ENCODE measurements at places on chromosomes 16 and 17.

GRCh38 chr16:4081521-4082021 lies 34.7 kb downstream of the ADCY9 start:
- peak; percentile 4 for DNase-seq

DNA sequence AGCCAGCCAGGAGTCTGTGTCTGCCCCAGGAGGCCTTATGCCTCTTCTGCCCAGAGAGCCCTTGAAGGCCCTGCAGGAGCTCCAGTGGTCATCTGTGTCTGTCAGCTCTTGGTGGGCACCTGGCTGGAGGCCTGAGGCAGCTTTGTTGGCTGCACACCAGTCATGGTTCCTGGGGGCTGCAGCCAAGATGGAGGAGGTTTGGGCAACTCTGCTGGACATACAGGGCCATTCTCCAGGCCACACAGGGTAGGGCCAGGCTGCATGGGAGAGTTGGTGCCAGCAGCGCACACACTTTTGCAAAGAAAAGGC lies 29.4 kb downstream of the B9D1 start:
- no peak for DNase-seq

DNA sequence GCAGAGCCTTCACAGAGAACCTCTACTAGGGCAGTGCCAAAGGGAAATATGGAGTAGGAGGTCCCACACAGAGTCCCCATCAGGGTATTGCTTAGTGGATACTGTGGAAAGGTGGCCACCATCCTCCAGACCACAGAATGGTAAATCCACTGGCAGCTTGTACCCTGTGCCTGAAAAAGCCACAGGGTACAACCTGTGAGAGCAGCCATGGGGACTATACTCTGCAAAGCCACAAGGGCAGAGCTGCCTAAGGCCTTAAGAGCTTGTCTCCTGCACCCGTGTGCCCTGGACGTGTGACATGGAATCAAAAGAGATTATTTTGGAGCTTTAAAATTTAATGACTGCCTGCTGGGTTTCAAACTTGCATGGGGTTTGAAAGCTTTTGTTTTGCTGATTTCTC lies 118.0 kb upstream of the SEC14L1 start:
- DNase-seq, result no peak

- DNase-seq, result no peak
Measured at GRCh38 chr17:81934098-81934757, 2.9 kb downstream of the PYCR1 start.

DNA sequence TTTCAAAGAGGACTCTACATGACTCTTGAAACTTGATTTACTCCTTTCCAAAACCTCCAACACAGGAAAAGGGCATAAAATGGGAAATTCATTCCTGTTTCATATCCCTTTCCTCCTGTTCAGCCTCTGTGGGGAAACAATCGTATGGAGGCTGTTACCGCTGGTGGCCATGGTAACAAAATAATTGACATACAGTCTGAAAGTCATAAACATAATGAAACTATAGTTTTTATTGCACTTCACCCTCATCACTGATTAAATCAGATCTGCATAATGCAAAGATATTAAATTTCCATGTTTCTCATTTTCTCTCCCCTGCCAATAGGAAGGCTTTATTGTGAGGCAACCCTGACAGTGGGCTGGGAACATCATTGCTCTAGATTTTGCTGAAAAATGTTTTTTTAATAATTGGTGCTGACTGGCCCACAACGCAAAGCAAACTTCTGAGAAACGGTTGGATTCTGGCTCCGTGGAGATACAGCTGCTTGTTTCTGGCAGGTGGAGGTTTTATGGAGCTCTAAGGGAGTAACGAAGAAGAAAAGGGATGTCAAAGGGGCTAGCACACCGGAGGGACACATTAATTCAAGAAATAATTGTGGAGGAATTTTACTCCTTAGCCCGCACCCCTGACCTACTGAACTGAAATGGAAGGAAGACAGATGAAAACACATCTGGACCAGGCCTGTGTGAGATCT lies 154.2 kb upstream of the SHISA6 start:
- DNase-seq, result no peak

DNA sequence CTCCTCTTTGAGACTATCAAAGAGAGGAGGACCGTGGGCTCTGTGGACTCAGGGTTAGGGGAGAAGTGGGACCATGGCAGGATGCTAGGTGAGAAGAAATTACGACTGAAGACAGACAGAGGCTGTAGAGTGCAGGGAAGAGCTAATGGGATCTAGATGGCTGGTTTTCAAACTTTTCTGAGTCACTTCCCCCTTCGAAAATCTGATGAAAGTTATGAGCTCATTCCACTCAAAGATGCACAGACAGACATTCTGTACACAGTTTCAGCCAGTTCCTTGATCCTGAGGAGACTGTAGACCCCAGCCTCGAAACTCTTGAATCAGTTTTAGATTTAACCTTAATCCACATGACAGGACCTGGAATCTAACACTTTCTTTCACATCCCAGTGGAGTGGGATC lies 40.7 kb downstream of the RGS9 start:
- DNase-seq, result no peak

GRCh38 chr16:2210009-2210332 lies 692 bp downstream of the BRICD5 start:
- no peak for DNase-seq

DNA sequence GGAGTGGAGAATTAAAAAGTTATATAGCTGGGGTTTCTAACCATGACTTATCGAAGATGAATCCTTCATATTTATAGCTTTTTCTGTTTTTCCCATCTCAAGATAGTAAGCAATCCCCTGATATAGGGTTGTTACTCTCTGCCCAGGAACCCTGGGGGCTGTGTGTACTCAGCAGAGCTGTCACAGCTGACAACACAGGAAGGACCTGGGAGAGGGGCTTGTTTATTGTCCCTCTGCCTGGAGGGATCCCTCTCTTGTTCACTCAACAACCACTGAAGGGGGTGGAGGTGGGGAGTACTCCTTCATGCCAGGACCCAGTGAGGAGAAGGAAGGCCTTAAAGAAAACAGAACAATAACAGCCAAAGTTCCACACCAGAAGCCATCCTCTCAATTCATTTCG lies 19.8 kb downstream of the ASIC2 start:
- DNase-seq, result no peak

DNA sequence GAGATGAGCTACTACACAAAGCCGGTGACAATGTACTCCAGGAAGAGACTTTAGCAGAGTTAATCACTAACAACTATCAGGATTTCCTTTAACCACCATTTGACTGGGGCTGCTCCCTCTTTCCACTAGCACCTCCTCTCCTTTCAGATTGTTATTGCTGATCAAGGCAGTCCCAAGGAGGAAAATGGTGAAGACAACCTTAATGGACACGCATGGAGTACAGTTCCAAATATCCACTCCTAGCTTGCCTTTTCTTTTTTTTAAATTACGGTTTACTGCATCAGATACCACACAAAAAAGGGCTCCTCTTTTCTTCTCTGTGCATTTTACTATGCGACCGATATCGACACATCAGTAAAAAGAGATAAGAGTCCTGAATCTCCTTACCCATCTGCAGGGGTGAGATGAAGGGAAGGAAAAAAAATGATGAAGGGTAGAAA lies 30.9 kb downstream of the FAM222B start:
- no peak for DNase-seq

DNA sequence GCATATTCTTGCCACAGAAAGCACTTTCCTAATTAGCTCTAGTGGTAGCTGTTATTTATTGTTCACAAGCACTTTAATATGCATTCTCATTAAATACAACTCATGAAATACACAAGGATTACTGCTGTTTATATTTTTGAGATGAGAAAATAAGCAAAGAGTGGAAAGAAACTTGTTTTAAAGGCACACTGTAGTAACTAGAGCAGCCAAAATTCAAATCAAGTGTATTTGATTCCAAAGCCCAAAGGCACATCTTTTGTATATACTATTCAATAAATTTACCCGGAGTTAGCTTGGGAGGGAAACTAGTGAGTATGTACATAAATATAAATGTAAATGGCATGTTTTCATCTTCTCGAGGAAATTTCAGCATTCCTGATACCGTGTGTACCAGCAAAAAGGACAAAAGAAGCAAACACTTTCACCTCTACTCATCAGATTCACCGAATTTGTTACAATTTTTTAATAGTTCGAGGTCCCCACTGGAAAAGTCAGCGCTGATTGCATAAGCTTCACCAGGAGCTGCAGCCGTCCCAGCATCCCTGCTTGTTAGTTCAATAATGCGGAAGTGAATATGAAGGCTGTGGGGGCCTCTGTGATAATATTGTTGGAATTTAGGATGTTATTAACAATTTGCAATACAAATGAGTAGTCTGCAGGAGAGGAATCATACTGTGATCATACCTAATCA lies 371.6 kb upstream of the MON1B start:
- DNase-seq, result no peak

GRCh38 chr16:56610609-56611111 lies 2.3 kb downstream of the MT2A start:
- DNase-seq, result no peak

DNA sequence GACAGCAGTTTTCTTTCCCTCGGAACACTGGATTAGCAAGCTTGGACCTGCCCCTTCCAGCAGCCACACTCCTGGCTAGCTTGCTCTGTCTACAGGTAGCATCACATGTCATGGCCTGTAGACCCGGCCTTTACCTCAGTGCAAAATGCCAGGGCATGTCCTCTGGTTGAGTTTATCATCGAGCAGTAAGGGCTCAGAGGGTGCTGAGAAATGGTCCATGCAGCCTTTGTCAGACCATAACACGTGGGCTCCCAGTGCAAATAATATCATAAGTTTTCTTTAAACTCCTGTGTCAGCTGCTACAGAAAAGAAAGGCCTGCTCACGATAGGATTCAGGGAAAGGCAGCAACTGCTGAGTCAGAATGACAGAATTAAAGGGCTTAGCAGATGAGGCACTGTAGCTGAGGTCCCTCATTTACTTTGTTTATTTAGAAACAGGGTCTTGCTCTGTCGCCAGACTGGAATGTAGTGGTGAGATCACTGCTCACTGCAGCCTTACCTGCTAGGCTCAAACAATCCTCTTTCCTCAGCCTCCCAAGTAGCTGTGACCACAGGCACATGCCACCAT lies 8.0 kb upstream of the GNA13 start:
- DNase-seq, result no peak

DNA sequence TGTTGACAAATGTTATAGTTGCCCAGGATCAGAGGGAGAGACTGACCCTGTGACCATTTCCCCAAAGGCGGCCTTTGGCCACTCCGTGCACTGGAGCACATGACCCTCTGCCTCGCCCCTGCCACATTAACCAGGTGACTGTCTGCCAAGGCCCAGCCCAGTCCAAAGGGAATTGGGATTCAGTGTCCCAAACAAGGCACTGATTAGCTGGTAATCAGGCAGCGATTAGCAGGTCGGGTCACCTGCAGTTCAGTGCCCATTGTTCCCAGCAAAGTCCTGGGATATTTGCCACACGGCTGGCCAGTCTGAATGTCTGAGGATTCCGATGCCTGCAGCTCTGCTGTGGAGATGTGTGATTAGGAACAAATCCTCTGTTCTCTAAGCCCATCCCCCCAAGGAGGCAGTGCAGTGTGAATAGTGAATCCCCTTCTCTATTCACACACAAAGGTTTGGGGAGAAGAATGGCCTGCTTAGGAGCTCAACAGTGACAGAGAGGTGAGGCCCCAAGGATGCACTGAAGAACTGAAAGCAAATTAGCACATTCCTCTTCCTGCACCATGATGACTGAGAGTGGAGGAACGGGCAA lies 123.1 kb upstream of the MAF start:
- no peak for DNase-seq

DNA sequence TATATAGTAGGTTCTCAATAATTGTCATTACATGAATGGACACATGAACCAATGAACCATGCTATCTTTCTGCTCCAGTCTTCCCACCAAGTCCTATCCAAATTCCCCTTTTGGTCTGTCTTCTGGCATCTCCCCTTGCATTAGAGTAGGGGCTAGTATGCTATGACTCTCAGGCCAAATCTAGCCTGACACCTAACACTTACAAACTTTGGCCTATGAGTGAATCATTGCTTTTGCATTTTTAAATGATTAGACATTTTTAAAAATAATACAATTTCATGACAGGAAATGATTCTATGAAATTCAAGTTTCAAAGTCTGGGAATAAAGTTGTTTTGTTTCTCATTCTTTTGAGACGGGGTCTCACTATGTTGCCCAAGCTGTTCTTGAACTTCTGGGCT lies 102.5 kb upstream of the MAF start:
- DNase-seq, result no peak

GRCh38 chr16:11175787-11176341 lies 80.1 kb downstream of the SOCS1 start:
- no peak for DNase-seq

DNA sequence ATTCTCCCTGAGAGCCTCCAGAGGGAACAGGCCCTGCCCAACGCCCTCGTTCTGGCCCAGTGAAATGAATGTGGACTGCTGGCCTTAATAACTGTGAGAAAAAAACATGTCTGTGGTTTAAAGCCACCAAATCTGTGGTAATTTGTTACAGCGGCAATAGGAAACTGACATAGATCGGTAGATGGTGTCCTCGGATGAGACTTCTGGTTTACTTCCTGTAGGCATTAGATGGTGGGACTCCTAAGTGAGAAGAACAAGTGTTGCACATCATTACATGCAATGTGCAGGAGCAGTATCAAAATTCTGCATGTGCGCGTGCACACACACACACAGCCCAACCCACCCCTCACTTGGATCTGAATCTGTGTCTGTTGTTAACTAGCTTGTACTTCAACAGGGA lies 42.0 kb downstream of the CDK5R1 start:
- no peak for DNase-seq

DNA sequence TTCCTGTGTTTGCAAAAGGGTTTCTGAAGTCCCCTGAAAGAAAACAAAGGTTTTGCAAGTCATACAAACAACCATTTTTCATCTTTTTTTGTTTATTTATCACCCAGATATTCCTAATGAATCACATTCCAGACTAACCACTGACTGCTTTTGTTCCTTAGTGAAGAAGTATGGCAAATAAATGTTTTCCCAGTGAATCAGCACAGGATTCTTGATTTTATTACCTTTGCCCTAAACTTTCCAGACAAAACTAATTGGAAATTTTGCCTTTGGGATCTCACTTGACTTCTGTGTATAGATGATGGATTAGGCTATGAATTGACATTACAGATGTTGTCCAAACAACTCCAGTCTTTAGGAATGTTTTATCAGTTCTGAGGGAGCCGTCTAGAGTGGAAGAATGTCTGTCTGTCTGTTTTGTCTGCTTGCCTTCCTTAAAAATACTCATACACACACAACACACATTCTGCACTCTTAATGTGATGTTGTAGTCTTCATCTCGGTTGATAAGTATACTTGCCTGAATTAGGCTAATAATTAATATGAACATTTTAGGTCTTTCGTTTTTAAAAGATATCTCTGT lies 48.9 kb downstream of the VMP1 start:
- DNase-seq, result no peak

DNA sequence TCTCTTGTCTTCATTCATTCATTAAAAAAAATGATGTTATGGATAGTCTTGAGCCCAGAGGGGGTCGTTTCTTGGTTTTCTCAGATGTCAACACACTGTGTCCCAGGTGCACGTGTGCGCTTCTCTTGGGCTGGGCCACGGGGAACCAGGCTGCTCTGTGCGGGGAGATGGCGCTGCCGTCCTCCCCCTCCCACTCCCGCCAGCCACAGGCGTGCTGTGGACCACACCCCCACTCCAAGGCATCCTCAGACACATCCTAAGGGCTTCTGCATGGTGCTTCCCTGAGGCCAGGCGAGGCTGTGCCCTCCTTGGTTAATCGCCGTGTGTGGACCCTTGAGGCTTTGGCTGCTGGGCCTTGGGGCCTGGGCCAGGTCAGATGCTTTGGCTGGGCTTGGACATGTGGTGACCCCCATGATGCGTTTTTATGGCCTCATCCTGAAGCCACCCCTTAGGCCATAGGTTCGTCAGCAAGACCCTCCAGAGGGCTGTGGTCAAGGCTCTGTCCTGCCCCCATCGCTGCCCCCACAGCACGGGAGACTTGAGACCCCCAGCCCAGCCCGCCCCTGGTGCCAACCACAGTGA lies 245.7 kb upstream of the CIBAR2 start:
- DNase-seq, result no peak

- DNase-seq, result no peak
Measured at GRCh38 chr16:11005611-11005975, 61.2 kb downstream of the CLEC16A start.

Measured in stimulated activated CD4-positive, alpha-beta T cell treated with anti-CD3 and anti-CD28 coated beads, TNF-alpha, amount 100 ng/mL, for 4 hours (primary cell).